ENCODE measurements at places on chromosomes 16 and 17. TPM values are rescaled to one million over a fixed set of nuclear protein-coding genes. Genes with fewer than 3 reads are reported as not detected.

Gene KCNH6
- total RNA-seq: not detected

Gene MYADML2
- total RNA-seq: not detected

Gene SLC16A11
- total RNA-seq: not detected

Gene KRT31
- total RNA-seq: not detected

Gene PYDC1
- total RNA-seq: not detected

Gene ABCA8
- 80.8 TPM for total RNA-seq

Gene MPHOSPH6
- 42.5 TPM for total RNA-seq

Gene PRDM7
- not detected for total RNA-seq

All from smooth muscle cell of the umbilical artery (primary cell).